NCI-H1092 (cell line): ENCODE measurements at places on chromosomes 11 and 22.

DNA sequence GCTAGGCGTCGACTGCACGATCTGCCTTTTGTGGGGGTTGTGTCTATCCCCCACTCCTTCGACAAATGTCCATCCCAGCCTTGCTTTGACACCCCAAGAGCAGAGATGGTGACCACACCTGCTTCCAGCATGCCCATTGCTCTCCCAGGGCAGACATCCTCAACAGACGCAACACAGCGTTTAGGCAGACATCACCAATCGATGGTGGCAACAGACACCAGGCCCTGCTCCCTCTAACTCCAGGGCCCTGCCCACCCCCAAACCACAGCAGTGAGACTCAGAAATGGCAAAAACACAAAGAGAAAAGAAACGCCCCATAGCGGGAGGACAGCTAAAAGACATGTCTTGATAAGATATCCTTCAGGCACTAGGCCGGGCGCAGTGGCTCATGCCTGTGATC, 150.9 kb downstream of the CRYBB2 start:
- no peak for DNase-seq

- DNase-seq, result no peak
These were observed 48.9 kb upstream of the KIRREL3 start for GRCh38 chr11:127049486-127049885.

GRCh38 chr11:102026959-102027358, 20.3 kb upstream of the CFAP300 start:
- DNase-seq, result no peak

- no peak for DNase-seq
These were observed 20.6 kb downstream of the ADM start for GRCh38 chr11:10325277-10326011.

GRCh38 chr11:38448284-38448683, 1850.2 kb upstream of the RAG2 start:
- DNase-seq, result no peak

- no peak for DNase-seq
These were observed 62.8 kb upstream of the BLID start for GRCh38 chr11:122178795-122179194.

DNA sequence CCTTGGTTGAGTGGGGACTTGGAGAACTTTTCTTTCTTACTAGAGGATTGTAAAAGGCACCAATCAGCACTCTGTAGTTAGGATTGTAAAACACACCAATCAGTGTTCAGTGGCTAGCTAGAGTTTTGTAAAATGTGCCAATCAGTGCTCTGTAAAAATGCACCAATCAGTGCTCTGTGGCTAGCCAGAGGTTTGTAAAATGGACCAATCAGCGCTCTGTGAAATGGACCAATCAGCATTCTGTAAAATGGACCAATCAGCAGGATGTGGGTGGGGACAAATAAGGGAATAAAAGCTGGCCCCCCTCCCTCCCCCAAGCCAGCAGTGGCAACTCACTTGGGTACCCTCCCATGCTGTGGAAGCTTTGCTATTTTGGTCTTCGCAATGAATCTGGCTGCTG, 5.5 kb upstream of the DRG1 start:
- no peak for DNase-seq

DNA sequence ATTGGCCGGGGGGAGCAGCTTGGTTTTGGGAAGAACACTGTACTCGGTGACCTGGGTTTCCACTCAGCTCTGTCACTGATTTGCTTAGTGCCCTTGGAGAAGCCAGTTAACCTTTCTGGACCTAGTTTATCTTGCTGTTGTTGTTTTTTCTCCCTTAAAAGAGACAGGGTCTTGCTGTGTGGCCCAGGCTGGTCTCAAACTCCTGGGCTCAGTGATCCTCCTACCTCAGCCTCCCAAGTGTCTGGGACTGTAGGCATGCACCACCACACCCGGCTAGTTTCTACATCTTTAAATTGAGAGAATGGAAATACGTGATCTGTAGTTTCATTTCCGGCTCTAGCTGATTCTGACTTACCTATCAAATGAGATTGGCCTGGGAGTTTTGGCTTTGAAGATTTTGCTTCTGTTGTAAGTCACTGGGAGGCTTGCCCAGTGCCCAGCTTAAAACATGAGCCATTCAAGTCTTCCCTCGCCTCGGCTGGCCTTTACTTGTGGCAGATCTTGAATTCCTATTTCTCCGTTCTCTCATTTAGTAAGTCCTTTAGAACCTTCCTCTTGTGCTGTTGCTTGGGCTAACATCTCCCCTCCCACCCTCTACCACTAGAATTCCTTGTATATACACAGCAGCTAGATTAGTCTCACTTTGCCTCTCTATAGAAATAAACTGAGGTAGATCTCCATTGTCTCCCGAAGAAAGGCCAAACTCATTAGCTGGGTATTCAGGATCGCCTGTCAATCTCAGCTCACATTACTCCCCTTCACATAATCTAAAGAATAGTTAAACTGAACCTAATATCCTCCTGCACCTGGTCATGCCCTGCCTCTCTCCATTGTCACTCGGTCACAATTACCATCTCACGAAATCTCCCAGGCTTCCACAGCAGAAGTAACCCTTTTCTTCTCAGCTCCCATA, 87.7 kb upstream of the SLC25A18 start:
- DNase-seq, result no peak

- no peak for DNase-seq
These were observed 13.7 kb downstream of the CYP2D6 start for GRCh38 chr22:42116848-42117424.

DNA sequence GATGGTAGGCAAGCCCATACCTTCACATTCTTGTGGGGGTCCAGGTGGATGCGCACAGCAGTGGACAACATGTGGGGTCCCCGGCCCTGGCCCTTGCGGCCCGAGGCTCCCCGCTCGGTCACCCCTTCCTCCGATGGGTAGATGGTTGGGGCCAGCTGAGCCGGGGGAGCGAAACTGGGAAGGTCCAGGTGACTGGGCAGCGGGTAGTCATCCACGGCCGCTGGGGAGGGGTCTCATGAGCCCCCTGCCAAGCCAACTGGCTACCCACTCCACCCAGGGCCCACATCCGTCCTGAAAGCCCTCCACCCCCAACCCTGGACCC, 10.7 kb downstream of the ATG2A start:
- DNase-seq, result no peak

GRCh38 chr22:40400159-40400558, 29.8 kb downstream of the SGSM3 start:
- DNase-seq, result no peak

DNA sequence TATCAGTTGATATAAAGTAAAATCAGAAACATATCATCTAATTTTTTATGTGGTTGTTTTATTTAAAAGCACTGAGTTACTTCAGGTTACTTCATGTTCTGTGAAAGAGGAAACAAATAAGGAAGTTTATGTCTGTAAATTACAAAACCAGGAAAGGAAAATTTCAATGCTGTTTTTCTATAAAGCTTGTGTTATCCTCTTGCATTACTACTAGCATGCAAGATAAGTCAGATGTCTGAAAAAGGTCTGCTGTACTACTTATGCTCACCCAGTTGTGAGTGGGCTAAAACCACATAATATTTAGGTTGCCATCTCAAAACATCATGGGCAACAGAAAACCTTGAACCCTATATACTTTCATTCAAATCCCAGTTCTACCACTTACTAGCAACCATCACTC, 121.5 kb downstream of the ATG16L2 start:
- no peak for DNase-seq

GRCh38 chr11:122883646-122883979, 1.1 kb downstream of the JHY start:
- DNase-seq, result no peak

DNA sequence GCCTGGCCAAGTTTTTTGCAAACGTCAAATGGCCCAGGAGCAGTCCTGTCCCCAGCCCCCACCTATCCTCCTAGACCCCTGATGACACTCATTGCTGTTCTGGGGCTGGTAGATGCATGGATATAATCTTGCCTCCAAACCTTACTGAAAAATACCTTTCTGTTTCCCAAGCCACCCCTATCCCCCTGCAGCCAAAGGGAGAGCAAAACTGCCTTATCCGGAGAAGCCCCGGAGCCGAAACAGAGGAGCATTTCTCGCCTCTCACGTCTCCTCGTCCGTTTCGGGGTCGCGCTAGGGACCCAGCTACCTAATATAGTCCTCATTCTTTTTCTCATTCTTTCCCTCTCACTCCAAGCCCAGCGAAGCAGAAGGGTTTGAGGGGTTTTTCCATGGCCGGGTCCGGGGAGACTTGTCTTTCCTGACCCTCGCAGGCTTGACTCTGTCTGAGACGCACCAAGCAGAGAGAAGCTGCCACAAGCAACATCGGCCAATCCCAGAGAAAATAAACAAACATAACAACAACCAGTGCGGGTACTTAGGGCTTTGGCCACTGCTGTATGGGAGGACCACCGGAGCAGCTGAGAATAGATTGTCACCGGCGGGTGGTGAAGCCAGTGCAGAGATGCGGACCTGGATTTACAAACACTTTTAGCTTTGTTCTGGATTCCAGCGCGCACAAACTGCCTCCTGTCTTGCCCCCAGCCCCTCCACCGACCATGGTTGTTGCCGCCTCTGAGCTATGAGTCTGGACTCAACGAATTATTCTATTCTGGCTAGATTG, 1.6 kb downstream of the BSX start:
- no peak for DNase-seq
